ENCODE measurements at places on chromosomes 1 and 21.

GRCh38 chr1:232923739-232924386 is 26.5 kb upstream of the NTPCR start:
- DNase-seq: peak; percentile 69

- no peak for DNase-seq
Measured at GRCh38 chr1:201739080-201739479, 89.9 kb upstream of the IPO9 start.

- DNase-seq: no peak
Measured at GRCh38 chr1:168752171-168752832, 23.3 kb upstream of the DPT start.

DNA sequence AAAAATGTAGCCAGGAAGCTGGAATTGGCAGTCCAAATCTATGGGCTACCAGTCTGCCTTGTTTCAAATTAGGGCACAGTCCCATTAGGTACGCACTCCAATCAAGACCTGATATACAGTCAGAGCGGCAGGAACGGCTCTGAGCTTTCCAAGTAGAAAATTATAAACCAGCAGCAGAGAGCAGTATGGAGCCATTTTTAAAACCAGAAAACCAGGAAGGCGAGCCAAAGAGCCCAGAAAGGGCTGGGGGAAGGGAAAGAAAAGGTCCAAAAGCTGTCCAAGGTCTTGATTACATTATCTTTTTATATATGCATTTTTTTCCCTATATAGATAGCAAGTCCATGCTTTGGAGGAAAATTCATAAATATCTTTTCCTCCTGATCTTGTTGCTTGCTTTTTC is 719.0 kb downstream of the RWDD3 start:
- DNase-seq: peak; percentile 1

- DNase-seq: no peak
Measured at GRCh38 chr1:164058198-164058597, 500.8 kb upstream of the PBX1 start.

GRCh38 chr1:13617108-13617507 is 33.5 kb downstream of the PDPN start:
- DNase-seq: no peak

GRCh38 chr21:35348686-35349085 is 299.6 kb upstream of the RUNX1 start:
- DNase-seq: no peak

DNA sequence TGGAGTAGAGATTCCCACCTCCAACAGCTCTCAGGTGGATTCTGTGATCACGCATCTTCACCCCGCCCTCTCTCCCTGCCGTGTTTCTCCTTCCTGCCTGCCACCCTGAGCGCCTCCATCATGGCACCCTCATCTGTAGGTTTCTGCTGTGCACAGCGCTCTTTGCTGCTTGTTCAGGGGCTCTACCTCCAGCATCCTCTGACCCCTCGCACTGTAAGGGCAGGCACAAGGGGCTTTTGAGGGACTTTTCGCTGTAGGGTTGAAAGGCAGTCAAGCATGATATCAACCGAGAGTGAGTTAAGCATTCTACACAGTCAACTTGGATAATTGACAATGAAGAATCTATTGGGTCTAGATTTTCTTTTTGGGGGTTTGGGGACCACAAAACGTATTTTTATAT is 99.1 kb upstream of the GREM2 start:
- DNase-seq: no peak

- DNase-seq: peak; percentile 44
Measured at GRCh38 chr1:55214934-55215193, 300 bp downstream of the USP24 start.

- no peak for DNase-seq
Measured at GRCh38 chr1:22329148-22329515, 122.5 kb upstream of the ZBTB40 start.

DNA sequence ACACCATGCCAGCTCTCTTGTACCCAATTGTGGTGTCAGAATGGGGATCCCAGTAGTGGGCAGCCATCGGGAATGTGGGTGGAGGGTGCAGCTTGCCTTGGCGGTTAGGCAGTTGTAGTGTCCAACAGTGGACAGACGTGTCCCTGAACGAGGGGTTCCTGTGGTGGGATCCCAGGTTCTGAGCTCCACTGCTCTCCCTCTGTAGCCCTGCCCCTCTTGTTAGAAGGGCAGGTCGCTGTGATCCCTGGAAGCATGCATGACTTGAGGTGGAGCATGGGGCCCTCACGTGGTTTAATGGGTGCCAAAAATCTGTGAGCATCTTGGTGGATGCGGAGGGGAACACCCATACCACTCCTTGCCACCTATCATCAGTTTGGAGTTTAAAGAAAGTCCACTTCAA is 4.3 kb downstream of the GALNT2 start:
- DNase-seq: no peak

DNA sequence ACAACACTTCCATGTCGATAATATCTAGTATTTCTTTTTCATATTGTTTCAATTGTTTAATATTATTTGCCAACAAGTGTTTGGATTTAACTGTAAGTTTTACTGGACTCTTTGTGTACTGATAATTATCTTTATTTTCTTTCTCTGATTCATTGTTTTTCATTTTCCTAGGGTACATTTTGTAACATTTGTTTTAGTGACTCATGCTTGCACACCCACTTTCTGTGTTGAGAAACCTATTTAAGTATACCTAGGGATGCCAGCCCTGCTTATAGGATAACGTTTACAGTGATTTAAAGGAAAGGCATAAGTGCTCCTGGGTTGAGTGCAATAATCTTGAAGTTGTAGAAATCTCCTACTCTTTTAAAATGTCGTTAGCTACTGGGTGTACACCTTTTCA is 1386.0 kb upstream of the ADGRL4 start:
- no peak for DNase-seq

DNA sequence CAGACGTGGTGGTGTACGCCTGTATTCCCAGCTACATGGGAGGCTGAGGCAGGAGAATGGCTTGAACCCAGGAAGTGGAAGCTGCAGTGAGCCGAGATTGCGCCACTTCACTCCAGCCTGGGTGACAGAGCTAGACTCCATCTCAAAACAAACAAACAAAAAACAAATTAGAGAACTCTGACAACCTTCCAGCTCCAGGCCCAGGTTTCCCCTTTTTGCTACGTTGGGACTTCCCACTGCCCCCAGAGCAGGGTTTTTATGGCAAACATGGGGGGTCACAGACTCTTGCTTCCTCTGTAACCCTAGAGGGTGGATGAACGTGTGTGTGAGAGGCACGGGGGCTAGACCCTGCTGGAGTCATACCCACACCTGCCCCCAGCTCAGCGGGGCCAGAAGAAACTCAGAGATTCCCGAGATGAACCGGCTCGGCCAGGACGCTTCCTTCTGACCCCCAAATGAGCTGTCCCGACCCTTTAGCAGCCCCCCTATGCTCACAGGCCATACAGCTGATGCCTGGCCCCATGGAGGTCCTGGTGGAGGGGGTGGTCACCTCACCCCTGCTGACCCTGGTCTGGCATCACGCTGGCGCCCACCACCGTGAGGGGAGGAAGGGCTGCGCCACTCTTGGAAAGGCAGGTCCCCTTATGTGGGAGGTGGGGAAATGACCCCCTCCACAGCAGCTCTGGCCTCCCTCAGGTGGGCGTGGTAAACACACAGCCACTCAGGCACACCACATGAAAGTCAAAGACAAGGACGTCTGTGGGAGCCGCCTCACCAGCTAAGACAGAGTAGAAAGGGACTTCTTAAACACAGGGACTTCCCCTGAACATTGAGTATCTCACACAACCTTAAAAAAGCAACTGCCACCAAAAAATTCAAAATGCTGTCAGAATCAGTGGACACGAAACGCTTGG is 7.1 kb downstream of the GPR157 start:
- DNase-seq: no peak

DNA sequence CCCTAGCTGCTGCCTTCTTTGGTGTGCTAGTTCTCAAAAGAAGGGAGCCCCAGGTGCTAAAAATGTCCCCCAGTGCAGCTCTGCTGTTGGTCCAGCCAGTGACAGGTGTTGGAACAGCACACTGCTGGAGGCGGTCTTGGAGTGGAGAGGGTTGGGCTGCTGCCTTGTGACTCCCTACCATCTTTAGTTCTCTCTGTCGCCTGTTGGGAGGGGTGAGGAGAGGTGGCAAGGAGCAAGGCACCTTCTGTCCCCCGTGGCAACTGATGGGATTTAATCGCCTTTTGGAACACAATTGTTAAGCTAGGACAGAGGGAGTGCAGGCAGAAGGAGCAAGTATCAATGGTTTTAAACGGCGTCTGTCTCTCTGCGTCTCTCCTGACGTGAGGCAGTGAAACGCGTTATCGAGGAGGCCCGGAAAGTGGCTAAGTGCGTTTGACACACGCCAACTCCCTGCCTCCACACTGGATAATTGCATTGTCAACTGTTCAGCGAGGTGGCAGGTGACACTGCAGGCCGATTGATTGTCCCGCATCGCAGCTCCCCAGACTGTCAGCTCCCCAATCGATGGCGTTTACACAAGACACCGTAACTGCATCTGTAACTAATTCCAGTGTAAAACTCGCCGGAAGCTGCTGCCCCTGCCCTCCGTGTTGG is 34.0 kb downstream of the TMEM53 start:
- no peak for DNase-seq

DNA sequence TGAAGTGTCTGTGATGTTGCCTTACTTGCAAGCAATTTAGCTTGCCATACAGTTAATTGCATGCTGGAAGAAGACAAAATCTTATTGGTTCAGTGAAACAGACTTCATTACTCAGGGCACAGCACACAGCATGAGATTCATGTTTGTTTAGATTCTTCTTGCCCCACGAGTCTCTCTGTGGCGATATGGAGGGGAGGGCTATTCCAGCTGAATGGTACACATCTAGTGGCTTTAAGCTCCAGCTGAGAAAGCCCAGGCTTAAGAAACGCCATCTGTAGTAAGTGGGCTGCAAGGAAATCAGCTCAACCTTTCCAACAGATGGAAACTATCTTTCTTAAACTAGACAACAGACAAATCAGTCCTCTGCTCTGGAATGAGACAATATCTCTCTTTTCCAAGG is 1022.0 kb downstream of the NCAM2 start:
- DNase-seq: no peak

DNA sequence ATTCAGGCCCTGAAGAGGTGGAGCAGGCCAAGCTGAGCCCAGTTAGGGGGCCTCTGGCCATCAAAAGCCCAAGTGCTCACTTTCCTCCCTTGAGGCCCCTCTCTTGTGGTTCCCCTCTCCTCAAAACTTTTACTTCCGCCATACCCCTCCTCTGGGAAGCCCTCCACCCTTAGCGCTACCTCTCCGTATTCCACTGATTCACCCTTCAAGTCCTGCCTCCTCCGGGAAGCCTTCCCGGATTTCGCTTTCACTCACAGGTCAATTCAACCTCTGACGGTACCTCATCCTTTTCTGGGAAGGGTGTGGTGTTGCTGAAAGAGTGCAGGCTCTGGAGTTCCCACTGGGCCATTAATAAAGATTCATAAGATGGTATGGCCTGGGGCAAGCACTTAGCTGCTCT is 19.1 kb downstream of the SPOCD1 start:
- peak; percentile 38 for DNase-seq

GRCh38 chr1:239386453-239387303 is at the start of gene CHRM3:
TSS of gene CHRM3 (plus strand) at chr1:239386568. CDS start at chr1:239907452, 520,884 bp downstream.
- DNase-seq: no peak

DNA sequence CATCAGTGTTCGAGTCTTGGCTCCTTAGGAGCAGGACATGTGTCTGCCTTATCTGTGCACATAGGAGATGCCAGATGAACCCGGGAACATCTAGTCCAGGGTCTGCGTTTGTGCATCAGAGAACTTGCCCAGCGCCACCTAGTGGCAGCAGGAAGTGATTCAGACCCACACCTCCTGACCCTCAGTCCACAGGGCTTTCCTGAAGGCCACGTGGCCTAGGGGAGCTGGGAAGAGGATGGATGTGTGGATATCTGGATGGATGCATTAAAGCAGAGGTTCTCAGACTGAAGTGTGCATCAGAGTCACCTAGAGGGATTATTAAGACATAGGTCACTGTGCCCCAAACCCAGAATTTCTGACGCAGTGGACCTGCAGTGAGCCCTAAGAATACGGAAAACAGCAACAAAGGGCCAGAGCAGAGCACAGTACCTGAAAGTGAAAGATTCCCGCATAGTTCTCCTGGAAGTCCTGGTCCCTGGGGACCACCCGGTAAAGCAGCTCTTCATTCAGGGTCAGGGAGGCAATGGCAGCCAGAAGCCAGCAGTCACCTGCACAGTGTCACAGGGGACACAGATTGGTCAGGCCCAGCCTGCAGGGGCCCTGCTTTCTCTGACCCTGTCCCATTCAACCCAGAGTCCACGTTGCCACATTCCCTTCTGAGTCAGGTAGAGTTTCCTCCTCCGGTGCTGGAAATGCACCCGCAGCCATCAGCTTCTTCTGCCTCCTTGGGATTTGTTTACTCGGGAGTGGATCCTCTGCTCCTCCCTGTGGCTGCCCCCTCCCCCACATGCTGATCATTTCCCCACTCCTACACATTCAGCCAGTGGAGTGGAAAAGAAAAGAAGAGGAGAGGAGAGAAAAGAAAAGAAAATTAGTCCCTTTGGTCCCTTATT is 37.0 kb downstream of the CAPN8 start:
- DNase-seq: peak; percentile 40

GRCh38 chr1:209647156-209647555 is 5.1 kb downstream of the LAMB3 start:
- DNase-seq: no peak

DNA sequence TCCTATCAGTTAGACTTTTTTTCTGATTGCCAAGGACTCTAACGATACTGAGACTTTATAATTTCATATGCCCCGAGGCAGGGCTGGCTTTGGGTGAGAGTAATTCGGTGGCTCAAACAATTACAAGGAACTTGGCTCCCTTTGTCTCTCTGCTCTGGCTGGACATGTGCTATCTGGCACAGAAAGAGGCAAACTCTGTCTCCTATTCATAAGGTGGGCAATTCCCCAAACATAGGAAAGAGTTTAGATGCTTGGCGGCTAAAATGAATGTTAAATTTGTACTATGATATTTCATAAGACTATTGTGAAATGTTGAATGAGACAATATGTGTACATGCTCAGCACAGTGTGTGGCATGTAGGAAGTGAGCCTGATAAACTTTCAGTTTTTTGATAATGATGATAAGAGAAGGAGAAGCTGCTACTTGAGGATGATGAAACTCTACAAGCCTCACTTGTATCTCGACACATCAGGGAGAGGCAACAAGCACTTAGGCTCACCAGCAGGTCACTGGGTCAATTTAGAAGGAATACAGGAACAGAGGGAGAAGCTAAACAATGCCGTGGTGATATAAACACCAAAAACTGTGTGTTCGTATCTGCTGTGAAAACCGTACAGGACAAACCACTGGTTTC is 12.6 kb upstream of the NTPCR start:
- no peak for DNase-seq

GRCh38 chr21:26912466-26912865 is 54.4 kb downstream of the ADAMTS5 start:
- no peak for DNase-seq

- no peak for DNase-seq
Measured at GRCh38 chr1:112510340-112510739, 1.6 kb downstream of the WNT2B start.
